Stimulated activated CD4-positive, alpha-beta T cell treated with anti-CD3 and anti-CD28 coated beads, Interleukin-4, amount 100 ng/mL, for 24 hours (primary cell): ENCODE measurements at places on chromosomes 3 and 15.

DNA sequence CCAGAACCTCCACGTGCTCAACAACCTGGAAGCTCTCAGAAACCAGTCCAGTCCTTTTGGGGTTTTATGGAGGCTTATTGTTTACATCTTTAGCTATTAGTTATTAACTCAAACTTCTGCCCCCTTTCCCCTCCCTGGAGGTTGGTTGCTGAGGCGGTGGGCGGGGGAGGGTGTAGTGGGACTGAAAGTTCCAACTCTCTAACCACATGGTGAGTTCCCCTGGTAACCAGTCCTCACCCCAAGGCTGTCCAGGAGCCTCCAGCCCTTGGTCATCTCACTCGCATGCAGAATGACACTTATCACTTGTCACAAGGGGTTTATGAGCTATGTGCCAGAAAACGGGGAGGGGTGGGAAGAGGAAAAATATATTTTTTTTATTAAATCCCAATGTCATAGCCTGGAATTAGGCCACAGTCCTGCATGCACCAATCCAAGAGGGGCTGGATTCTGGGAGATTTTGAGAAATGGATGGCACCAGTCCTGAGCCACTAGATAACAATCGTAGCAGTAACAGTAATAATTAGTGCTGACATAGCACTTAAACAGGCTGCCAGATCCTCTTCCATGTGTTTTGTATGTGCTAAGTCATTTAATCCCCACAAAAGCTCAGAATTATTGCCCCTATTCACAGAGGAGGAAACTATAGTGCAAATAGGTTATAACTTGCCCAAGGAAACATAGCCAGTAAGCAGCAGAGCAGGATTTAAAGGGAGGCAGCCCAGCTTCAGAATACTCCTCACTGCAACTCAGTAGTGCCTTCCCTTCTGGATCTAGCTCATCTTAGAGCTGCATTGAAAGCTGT lies 85.7 kb downstream of the CRYGS start:
- DNase-seq = no peak

- DNase-seq = no peak
Observed at GRCh38 chr3:14989943-14990779, 42.8 kb downstream of the NR2C2 start.

- DNase-seq = no peak
Observed at GRCh38 chr3:23166845-23167244, 36.3 kb upstream of the UBE2E2 start.

GRCh38 chr3:33442190-33442589 lies 2.0 kb upstream of the UBP1 start:
- DNase-seq = no peak

- no peak for DNase-seq
Observed at GRCh38 chr15:35362195-35362829, 183.7 kb downstream of the DPH6 start.

DNA sequence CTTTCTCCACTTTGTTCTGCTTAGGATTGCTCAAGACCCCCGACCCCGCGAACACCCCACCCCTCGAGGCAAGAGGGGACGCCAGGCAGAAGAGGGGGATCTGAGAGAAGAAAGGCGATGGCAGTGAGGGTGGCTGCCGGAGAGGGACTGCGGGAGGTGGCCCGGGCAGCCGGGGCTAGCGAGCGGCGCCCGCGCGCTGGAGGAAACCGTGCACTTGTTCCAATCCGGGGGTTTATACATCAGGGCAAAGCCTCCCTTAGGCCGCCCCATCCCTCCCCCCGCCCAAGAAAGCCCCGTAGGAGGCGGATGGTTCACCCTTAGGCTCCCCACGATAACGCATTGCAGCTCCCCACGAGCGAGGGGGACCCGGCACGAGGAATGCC lies 475 bp downstream of the ERC2 start:
- DNase-seq = no peak

DNA sequence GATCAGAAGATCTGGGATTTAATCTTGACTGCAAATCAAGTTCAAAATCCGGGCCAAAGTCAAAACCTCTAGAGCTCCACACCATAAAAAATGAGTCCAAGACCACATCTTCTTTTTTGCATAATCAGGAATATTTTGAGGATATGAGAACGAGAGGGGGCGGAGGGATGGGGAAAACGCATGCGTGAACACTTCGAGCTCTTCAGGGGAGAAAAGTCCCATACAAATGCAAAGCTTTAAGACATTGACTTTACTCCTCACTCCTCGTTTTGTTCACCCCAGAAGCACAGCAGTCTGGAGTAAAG lies 68.2 kb downstream of the SUMF1 start:
- no peak for DNase-seq

DNA sequence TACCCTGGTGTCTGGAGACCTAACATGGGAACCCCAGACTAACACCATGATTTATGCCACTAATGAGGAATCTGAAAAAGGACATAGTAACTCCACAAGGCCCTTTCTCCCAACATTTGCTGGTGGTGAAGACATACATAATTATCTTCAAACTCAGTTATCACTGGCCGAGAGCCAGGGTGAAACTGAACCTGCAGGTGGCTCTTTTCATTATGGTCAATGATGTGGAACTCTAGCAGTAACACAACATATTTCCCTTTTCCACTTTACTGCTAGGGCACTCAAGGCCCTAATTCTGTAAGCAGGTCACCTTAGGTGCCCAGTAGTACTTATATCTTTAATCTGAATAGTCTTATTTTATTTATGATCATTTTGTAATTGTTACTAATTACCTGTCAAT lies 326.4 kb upstream of the SATB1 start:
- no peak for DNase-seq
